Fibroblast of skin of back (primary cell): ENCODE measurements at places on chromosomes 4 and X.

DNA sequence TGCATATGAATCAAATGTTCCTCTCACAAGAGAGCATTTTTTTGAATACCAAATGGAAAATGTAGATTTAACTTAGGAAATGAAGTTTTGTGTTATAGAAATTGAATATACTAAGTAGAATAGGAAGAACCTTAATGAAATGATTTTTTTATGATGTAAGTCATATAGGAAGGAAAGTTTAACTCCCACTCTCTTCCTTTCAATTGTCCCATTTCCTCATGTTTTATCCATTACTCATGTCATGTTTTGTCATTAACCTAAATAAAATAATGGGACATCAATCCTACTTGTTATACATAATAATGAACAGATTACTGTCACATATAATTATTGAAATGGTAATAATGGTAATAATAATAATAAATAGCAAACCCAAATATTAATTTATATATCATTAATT, 22.7 kb upstream of the SRD5A3 start:
- no peak for DNase-seq

GRCh38 chr4:8586671-8587468, 5.7 kb upstream of the CPZ start:
- no peak for DNase-seq

DNA sequence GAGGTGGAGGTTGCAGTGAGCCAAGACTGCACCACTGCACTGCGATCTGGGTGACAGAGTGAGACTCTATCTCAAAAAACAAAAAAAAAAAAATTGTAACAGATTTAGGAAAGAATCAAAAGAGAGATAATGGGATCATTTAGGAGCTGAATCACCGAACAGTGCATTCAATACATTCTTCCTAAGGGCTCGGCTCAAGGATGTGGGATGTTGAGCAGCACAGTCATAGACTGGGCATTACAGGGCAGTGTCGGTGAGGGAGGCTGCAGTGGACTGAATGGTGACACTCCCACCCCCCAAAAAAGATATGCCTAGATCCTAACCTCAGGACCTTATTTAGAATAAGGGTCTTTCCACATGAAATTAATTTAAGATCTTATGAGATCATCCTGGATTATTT, 70.0 kb downstream of the EVC2 start:
- peak; percentile 96 for DNase-seq

- no peak for DNase-seq
Observed at GRCh38 chrX:17617806-17618205, 119.5 kb upstream of the SCML1 start.

- no peak for DNase-seq
Observed at GRCh38 chrX:124415115-124415800, 68.9 kb downstream of the SH2D1A start.

DNA sequence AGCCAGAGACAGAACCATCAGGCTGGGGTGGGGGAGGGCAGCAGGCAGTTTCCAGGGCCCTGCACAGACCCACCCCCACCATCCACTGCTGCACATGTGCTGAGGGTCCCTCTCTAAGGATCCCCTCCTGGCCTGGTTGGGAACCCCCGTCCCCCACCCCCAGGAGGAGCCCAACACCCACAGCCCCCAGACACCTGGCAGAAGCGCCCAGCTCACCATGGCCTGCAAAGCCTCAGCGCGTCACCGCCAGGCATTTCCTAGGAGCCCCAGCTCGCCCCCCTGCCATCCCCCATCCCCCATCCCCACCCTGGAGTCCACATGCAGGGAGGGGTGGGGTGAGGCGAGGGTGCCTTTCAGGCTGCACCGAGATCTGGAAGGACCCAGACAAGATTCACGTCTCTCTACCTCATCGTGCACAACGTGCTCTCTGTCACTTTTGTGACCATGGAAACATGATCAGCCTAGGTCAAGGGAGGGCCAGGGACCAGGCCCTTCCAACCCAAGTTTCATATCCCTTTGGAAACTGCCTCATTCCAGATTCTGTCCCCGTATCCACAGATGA, 9.3 kb downstream of the MXD4 start:
- no peak for DNase-seq

- no peak for DNase-seq
Observed at GRCh38 chr4:67555447-67555846, 3.1 kb upstream of the STAP1 start.

DNA sequence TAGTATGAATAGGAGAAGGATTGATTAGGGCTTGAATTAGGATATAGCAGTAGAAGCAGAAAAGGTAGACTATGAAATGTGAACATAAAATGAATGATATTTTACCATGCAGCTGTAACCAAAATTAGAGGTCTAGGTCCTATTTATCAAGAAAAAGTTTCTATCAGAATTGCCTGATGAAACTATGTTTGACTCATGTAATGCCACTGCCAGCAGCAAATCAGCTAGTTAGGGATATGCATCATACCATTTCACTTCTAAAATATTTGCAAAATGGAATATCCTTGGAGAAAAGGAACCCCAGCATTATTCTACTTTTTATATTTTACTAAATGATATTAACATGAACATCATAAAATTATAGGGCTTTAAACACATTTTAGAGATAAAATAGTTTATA, 188.4 kb downstream of the WDFY3 start:
- peak; percentile 18 for DNase-seq

DNA sequence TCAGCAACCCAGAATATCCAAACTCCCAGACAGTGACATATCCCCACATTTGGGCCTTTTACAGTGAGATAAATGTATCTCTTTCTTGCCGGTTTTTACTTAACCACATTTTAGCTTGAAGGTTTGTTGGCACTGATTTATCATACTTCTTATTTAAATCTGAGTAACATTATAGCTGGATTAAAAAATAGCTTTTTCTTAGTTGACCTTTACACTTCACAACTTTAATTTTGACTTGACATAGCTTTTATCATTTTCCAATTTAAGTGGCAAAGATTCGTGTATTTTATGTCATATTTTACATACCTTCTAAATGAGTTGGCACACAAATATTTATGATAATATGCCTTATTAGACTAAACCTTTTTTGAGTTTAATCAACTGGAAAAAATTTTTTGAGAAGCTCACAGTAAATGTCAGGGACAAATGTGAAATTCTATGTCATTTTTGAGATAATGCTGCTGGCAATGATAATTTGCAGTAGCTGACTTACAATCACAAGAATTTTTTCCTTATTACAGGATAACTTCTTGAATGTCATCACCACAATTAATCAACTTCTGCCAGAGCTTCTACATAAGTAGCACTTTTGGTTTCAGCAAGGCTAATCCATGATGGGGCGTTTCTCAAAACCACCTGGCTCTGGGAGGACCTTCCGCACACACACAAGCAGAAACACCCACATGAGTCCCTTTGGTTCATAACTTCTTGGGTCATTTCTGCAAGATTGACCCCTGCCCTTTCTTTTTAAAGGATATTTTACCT, 80.3 kb downstream of the SYTL5 start:
- DNase-seq = peak; percentile 25

DNA sequence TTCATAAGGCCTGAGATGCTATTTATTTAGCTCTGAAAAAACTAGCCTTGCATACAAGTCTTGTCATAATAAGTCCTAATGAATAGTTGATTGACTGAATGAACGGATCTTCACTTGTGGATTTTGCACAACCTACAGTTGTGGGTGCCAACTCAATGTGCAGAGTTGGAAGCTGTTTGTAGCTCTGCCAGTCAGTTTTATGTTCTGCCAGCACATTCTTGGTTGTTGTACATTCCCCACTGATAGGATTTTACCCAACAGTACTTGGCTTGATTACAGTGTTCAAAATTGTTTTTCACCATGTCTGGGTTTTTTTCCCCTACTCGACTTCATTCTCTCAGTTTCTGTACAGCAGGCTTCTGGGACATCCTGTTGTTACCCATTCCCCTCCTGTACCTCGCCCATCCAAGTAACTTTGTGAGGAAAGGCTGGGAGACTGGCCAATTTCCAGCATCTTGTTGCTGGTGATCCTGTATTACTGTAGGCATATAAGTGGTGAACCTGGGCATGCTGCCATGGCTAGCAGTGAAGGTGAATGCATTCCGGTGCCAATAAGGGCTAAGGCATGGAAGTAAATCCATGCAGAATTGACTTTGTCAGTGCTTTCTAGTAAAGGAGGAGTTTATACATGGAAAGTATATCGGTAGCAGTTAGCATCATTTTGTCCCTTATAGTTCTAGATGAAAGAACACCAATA, 22.8 kb downstream of the IL1RAPL1 start:
- no peak for DNase-seq

- no peak for DNase-seq
Observed at GRCh38 chr4:26468977-26469376, 21.3 kb downstream of the CCKAR start.

DNA sequence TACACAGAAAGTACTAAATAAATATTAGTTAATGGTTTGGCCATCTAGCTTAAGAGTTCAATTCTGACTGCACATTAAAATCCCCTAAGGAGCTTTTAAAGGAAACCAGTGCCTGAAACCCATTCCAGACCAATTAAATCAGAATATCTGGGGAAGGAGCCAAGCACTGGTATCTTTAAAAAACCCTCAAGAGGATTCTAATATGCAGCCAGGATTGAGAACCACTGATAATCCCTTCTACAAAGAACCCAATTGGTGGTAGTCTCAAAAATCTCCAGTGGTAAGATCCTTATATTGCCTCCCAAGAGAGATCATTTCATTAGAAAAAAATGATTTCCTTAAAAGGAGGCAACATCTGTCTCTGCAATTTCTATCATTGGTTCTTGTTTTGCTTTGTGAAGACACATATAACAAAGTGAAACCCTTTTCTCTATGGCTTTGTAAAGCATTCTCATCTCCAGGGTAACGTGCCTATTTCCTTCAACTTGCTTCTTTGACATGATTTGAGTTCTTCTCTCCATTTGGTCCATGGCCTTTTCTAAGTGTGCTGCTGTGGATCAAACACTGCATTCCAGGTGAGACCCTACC, 3.5 kb downstream of the GPR34 start:
- peak; percentile 91 for DNase-seq

DNA sequence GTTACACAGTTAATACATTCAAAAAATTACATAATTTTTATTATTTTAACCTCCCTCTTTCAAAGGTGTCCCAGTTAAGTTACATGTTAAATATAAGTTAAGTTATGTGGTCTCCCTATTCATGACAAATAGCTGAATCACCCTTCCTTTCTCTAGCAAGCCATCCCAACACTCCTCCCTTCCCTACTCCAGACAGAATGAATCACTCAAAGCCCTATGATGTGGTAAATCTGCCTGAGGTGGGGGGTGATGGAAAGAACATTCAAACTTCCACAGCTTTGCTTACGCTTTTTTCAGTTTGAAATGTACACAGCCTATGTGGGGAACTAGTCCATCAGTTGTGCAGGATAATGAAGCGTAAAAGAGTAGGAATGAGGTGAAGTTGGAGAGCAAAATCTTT, 90.2 kb downstream of the CXCL13 start:
- peak; percentile 97 for DNase-seq

DNA sequence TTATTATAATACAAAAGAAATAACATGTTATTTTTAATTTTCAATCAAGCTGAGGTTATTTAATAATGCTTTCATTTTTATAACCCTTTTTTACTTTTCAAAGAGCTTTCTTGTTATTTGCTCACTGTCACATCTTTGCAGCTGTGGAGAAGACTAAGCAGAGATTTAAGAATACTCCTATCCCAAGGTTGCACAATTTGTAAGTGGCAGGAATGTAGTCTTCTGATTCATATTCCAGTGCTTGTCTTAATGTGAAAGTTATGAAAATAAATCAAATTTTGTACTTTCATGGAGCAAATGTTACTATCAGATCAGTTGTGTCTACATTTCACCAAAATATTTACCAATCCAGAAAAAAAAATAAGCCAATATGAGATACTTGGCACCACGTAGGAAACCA, 86.6 kb downstream of the DDIT4L start:
- no peak for DNase-seq

GRCh38 chrX:80648023-80648422, 161.7 kb downstream of the BRWD3 start:
- peak; percentile 0 for DNase-seq

GRCh38 chr4:150115851-150116250, 37.6 kb downstream of the DCLK2 start:
- no peak for DNase-seq

DNA sequence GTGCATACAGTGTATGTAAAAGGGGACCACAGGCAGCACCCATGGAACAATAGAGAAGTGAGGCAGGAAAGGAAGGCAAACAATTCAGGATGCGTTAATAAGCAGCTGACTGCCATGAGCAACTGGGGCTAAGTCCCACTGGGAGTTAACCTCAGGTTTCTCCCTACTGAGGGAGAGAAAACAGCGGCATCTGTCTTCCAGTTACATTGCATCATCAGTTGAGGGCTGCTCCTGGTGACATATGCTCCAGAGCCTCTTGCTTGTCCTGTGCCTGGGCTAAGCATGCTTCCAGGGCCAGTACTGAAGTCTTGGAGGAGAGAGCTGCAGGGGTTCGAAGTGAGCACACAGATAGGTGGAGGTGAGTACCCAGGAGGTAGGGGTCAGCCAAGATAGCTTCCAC, 24.3 kb downstream of the RAI2 start:
- no peak for DNase-seq

DNA sequence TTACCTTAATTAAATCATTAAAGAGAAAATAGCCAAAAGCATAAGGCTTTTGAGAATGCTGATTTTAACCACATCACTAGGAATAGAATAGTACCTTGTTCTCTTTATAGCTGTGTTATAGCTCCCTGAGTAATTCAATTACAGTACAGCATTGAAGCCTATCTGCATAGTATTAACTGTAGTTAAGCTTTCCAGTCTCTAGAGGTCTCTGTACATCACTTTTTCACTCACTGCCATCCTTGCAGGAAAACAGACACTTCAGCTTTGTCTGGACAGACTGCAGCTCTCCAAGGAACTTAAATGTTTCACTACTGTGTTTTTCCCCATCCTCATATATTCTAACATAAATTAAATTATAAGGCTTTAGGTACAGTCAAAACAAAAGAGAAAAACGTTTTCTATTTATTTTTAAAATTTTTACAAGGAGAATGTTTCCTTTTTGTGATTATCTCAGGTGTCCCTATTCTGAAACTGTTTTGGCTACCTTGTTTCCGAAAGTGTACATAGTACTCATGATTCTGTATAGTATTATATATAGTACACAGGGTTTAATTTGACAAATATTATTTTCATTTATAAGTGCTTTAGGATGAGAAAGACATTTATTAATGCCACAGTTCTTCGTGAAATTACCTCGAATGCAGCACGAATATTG, 407.9 kb downstream of the PCDH18 start:
- DNase-seq = peak; percentile 76

DNA sequence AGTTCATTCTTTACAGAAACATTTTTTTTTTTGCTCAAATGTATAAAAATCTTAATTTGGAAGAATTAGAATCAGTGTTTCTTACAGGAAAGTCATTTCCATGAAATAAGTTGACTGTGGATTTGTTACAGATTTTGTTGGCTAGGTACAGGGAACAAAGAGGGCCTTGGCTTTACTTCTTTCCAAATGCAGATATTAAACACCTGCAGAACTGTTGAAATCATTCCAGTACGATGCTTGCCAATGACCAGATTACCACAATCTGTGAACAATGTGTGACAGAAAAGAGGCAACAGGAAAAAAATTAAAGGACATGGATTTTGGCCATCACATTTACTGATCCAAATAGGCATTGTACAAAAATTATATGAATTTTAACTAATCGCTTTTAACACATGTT, 70.8 kb downstream of the ANXA10 start:
- no peak for DNase-seq
